ENCODE measurements at places on chromosomes 12 and 14. TPM values are rescaled to one million over a fixed set of nuclear protein-coding genes. Genes with fewer than 3 reads are reported as not detected.

GRCh38 chr12:68910128-68910527 is 22.8 kb downstream of the CPM start:
- DNase-seq = no peak

GRCh38 chr12:873954-874353 is 75.5 kb downstream of the RAD52 start:
- DNase-seq = no peak

DNA sequence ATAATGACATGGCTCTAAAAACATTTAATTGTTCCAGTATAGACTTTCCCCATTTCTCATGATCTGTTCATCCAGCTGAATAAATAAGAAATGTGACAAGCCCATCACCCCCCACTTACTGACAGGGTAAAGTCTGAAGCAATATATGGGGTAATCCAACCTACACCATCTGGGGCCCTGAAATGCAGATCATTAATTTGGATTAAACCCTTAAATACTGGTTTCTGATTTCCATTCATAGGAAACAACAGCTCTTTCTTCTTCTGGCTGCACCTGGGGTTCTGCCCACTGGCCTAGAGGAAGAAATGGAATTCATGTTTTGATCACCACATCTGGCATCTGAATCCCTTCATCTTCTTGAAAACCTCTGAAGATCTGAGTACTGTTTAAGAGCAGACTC is 39.3 kb upstream of the ACSM4 start:
- no peak for DNase-seq

DNA sequence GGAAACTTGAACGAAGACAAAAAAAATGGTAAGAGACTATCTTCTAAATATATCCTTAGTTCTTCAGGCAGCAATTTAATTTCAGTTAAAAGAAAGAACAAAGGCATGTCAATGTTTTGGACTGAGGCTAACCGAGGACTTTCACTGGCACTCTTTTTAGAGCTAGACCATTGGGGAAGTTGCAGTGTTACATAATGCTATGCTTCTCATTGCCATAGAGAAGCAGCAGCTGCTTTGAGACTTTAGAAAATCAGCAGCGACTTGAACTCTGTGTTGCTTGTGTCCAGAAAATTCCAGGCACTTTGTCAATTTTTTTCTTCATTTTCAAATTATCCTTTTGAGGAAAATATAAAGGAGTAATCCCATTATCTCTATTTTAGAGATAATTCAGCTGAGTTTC is 964.2 kb downstream of the NRXN3 start:
- no peak for DNase-seq

DNA sequence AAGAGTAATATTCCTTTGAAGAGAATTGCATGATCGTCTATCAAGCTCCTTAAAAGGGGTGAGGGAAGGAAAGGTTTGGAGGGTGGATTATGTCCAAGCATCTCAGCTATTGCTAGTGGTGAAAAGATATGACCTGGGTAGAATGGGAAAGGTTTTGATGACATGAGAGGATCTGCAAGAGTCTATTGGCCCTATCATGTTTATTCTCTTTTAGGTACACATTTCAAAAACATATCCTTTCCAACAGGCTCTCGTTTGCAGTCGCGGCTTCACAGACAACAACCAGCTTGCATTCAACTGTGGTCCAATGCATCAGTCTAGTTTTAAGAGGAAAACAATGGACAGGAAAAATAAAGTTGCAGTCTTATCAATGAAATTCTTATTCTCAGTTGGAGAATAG is 17.1 kb downstream of the FOXG1 start:
- DNase-seq = no peak

- DNase-seq = no peak
Observed at GRCh38 chr14:72965249-72965648, 39.0 kb downstream of the DCAF4 start.

GRCh38 chr12:125287155-125287847 is 222.1 kb downstream of the AACS start:
- no peak for DNase-seq

The EXOC3L4 gene
- not detected for total RNA-seq

The ASB2 gene
- total RNA-seq = 0.86 TPM
